ENCODE measurements at places on chromosomes 6 and 20. TPM values are rescaled to one million over a fixed set of nuclear protein-coding genes. Genes with fewer than 3 reads are reported as not detected.

GRCh38 chr6:81762132-81762531 lies 9.7 kb upstream of the TENT5A start:
- no peaks in the 10 kb centered on the region for H3K36me3 ChIP-seq
- H3K4me3 ChIP-seq: no peak overlapping the region
- no peak for DNase-seq

- H3K27ac ChIP-seq: no peak overlapping the region
- DNase-seq: no peak
- no peaks in the 10 kb centered on the region for H3K36me3 ChIP-seq
- H3K4me1 ChIP-seq: no peaks in the 10 kb centered on the region
These were observed 794.3 kb downstream of the PHF3 start for GRCh38 chr6:64429926-64430325.

GRCh38 chr20:45487231-45487635 lies 17.7 kb downstream of the WFDC2 start:
- H3K27ac ChIP-seq: no peak overlapping the region
- H3K4me1 ChIP-seq: no peaks in the 10 kb centered on the region
- peaks cover 17% of the 10 kb centered on the region for H3K27me3 ChIP-seq
- H3K4me3 ChIP-seq: no peak overlapping the region
- H3K36me3 ChIP-seq: no peaks in the 10 kb centered on the region

GRCh38 chr20:52294106-52294628 lies 102.6 kb upstream of the ZFP64 start:
- H3K27ac ChIP-seq: no peak overlapping the region
- no peak overlapping the region for H3K4me3 ChIP-seq
- H3K4me1 ChIP-seq: no peaks in the 10 kb centered on the region
- no peaks in the 10 kb centered on the region for H3K27me3 ChIP-seq
- no peaks in the 10 kb centered on the region for H3K36me3 ChIP-seq

- H3K36me3 ChIP-seq: no peaks in the 10 kb centered on the region
- H3K4me3 ChIP-seq: no peak overlapping the region
- H3K4me1 ChIP-seq: no peaks in the 10 kb centered on the region
These were observed 7.8 kb upstream of the DUSP22 start for GRCh38 chr6:284486-284885.

GRCh38 chr6:16964553-16965499 lies 137.0 kb upstream of the STMND1 start:
- H3K36me3 ChIP-seq: no peaks in the 10 kb centered on the region
- DNase-seq: peak; percentile 84
- H3K27ac ChIP-seq: no peak overlapping the region
- H3K27me3 ChIP-seq: no peaks in the 10 kb centered on the region
- peak overlapping the region; percentile 46 for H3K4me3 ChIP-seq

Gene OXT
- not detected for total RNA-seq

Gene TOX2
- 0.88 TPM for total RNA-seq

Gene PCK1
- total RNA-seq: not detected

Gene DAAM2
- 46.9 TPM for total RNA-seq

Gene FAM209B
- total RNA-seq: not detected
